ENCODE measurements at places on chromosomes 11 and 22. TPM values are rescaled to one million over a fixed set of nuclear protein-coding genes. Genes with fewer than 3 reads are reported as not detected.
A peak's percentile ranks its signal among the peaks of the same experiment; 100 is the strongest.

Gene NPAS4
- not detected for total RNA-seq

Gene KRTAP5-9
- total RNA-seq = not detected

DNA sequence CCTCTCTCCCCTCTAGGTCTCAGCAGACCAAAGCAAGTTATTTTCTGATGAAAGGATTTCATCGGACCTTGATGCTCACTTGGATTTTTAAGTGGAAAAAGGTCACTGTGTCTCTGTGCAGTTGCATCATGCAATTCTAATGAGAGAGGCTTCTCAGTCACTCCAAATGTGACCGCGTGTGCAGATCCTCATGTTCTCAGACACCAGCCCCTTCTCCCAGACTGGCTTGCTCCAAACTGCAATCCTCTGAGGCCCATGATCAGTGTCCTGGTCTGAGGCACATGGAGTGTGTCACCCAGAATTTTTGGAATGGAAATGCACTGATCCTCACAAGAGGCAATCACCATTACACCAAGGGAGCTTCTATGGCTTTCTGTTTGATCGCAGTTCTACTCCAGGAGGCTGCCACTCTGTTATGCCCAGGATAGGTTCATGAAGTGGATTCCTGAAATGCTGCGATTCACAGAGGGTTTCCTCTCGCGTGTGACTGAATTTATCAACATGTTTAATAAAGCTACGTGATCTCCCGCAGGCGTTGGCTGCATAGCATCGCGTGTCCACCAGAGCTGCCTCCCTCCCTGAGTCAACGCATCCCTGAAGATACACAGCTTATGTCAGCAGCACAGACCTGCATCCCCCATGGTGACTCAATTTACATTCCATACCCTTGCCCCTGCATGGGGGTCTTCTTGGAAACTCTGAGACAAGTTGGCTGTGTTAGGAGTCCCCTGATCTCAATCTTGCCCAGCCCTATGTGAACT lies 544.6 kb upstream of the B3GAT1 start:
- H3K4me3 ChIP-seq = no peak overlapping the region
- no peaks in the 10 kb centered on the region for H3K4me1 ChIP-seq
- no peak for DNase-seq
- H3K27me3 ChIP-seq = peaks cover 22% of the 10 kb centered on the region
- no peaks in the 10 kb centered on the region for H3K36me3 ChIP-seq
- no peak overlapping the region for H3K27ac ChIP-seq

DNA sequence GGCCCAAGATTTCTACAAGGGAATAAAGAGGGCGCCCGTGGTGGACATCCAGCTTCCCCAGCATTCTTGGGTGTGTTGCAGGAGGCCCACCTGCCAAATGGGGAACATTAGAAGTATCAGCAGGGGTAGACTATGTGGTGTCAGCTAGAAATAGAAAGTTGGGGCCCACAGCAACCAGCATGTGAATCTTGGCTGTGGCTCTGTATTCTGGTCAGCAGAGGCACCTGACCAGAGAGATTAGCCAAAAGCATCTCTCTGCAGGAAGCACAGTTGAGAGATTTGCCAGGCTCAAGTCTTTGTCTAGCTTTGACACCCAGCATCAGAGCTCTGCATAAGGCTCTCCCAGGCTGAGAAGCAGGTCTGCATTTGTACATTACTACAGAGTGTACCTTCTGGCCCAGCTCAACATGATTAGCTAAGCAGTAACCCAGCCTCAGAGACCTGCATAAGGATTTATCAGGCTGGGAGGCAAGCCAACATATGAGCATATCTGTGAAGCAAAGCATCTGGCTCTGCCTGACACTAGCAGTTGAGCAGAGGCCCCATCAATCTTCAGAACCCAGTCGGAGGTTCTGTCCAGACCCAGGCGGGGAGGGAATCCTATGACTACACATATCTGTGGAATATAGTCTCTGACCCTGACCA lies 79.9 kb downstream of the MS4A13 start:
- no peak overlapping the region for H3K4me3 ChIP-seq
- no peaks in the 10 kb centered on the region for H3K4me1 ChIP-seq
- no peaks in the 10 kb centered on the region for H3K36me3 ChIP-seq
- no peak overlapping the region for H3K27ac ChIP-seq
- H3K27me3 ChIP-seq = peaks cover 13% of the 10 kb centered on the region

DNA sequence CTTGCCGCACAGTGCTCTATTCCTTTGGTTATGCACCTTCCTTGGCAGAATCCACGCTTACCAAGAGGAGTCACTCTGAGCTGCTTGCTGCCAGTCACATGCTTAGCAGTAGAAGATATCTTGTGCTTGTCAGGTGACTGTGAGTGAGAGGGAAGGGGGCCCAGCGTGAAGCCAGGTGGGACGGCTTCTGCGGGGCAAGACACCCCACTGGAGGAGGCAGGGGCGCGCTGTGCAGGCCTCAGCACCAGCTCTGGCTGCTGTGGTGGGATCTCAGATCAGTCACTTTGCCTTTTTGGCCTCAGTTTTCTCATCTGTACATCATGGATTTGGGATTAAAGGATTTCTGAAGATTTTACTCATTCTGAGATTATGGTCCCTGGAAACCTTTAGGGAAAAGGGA lies 63.9 kb upstream of the B3GAT1 start:
- peaks cover 11% of the 10 kb centered on the region for H3K4me1 ChIP-seq
- no peak for DNase-seq
- H3K27ac ChIP-seq = no peak overlapping the region
- H3K36me3 ChIP-seq = peaks cover 2% of the 10 kb centered on the region
- H3K4me3 ChIP-seq = no peak overlapping the region

Gene SCGB1D1
- not detected for total RNA-seq

Gene TXNRD2
- 25.6 TPM for total RNA-seq

DNA sequence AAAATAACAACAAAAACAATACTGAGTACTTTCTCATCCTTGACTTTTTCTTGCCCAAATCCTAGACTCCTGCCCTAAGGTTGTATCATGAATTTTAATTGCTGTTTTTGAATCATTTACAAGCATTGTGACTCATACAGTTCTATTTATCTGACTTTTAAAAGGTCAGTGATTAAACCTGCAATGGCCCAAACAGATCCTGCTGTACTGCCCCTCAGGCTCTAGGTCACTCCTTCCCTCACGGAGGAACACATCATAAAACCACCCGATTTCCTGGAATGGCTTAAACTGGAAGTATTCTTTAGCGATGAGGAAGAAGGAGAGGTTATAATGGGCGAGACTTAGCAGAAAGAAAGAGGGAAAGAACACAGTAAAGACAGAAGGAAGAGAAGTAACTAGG lies 12.3 kb downstream of the ARFGAP3 start:
- H3K36me3 ChIP-seq = peaks cover 9% of the 10 kb centered on the region
- no peaks in the 10 kb centered on the region for H3K27me3 ChIP-seq
- H3K4me3 ChIP-seq = no peak overlapping the region
- H3K4me1 ChIP-seq = peaks cover 19% of the 10 kb centered on the region

- H3K4me3 ChIP-seq = no peak overlapping the region
- peaks cover 25% of the 10 kb centered on the region for H3K27me3 ChIP-seq
- DNase-seq = no peak
- H3K27ac ChIP-seq = no peak overlapping the region
These were observed 56.2 kb upstream of the ZBED5 start for GRCh38 chr11:10914050-10914449.

- no peak for DNase-seq
- H3K4me1 ChIP-seq = peaks cover 2% of the 10 kb centered on the region
- peaks cover 31% of the 10 kb centered on the region for H3K27me3 ChIP-seq
- no peak overlapping the region for H3K27ac ChIP-seq
These were observed 37.4 kb downstream of the PAK1 start for GRCh38 chr11:77436506-77436905.

GRCh38 chr11:101448881-101449442 lies 134.8 kb downstream of the TRPC6 start:
- H3K36me3 ChIP-seq = no peaks in the 10 kb centered on the region
- H3K4me3 ChIP-seq = no peak overlapping the region
- no peak overlapping the region for H3K27ac ChIP-seq

GRCh38 chr22:43118953-43119458 lies 8.5 kb downstream of the BIK start:
- peaks cover 8% of the 10 kb centered on the region for H3K4me1 ChIP-seq
- H3K27me3 ChIP-seq = no peaks in the 10 kb centered on the region
- no peak overlapping the region for H3K27ac ChIP-seq

DNA sequence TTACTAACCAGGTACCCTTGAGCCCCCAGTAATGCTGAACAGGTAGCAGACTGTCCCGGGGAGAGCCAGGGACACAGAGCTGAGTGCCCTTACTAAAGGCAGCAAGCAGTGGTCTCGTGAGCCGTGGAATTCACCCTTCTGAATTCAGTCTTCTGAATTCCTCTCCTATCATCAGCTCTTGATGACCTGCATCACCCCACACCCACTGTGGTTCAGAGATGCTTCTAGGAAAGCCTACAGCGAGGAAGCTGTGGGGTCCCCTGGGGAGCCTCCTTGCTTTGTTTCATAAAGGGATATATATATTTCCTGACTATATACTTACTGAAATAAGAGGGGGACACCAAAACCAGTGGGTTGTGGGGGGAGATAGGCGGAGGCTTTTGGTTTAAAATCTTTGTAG lies 2.6 kb downstream of the SPATA19 start:
- no peaks in the 10 kb centered on the region for H3K4me1 ChIP-seq
- H3K36me3 ChIP-seq = peaks cover 3% of the 10 kb centered on the region

- H3K27ac ChIP-seq = peak overlapping the region; percentile 83
- H3K27me3 ChIP-seq = no peaks in the 10 kb centered on the region
- H3K4me1 ChIP-seq = peaks cover 32% of the 10 kb centered on the region
- no peak for DNase-seq
These were observed 114.5 kb downstream of the MAML2 start for GRCh38 chr11:96228473-96228891.

GRCh38 chr11:125211191-125211947 lies 46.8 kb downstream of the PKNOX2 start:
- H3K4me3 ChIP-seq = no peak overlapping the region
- peaks cover 52% of the 10 kb centered on the region for H3K27me3 ChIP-seq
- H3K36me3 ChIP-seq = peaks cover 3% of the 10 kb centered on the region

Gene CSTF3
- total RNA-seq = 12.0 TPM

Gene EHF
- 0.65 TPM for total RNA-seq

DNA sequence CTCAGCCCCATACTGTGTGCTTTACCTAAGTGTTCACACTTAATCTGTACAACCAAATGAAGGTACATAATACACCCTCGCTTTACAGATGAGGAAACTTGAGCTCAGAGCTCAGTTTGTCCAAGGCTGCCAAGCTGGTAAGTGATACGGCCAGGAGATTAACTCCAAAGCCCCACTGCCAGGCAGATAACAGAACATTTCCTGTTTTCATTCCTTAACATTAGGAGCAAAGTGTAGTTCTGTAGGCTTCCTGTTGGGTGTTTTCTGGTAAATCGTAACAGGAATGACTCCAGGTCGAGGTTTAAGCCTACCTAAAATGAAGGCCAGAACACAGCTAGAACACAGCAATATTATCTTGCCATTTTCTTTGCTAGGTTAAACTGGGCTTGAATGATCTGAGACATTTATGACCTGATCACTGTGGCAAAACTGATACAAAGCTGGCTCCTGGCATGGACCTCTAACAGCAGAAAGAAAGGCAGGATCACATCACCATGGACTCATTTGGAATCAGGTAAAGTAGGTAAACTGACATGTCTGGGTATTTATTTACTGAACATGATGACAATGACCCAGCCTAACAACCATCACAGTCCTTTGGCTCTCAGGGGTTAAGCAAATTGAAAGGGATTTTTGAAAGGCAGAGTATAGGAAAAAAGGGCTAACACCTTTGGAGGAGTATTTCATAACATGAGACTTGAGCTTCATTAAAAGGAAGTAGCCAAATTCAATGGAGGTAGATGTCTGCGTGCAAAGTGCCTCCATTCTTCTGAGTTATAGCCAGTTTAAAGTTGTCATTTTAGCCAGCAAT lies 3.9 kb upstream of the NUP50 start:
- H3K36me3 ChIP-seq = peaks cover 9% of the 10 kb centered on the region
- H3K27ac ChIP-seq = no peak overlapping the region
- H3K4me3 ChIP-seq = no peak overlapping the region
- H3K4me1 ChIP-seq = peaks cover 26% of the 10 kb centered on the region
- no peaks in the 10 kb centered on the region for H3K27me3 ChIP-seq

All from T-helper 17 cell (primary cell).